Stimulated activated CD8-positive, alpha-beta memory T cell treated with anti-CD3 and anti-CD28 coated beads, Interleukin-15, amount 100 ng/mL, for 48 hours (primary cell): ENCODE measurements at places on chromosomes 16 and 17.

DNA sequence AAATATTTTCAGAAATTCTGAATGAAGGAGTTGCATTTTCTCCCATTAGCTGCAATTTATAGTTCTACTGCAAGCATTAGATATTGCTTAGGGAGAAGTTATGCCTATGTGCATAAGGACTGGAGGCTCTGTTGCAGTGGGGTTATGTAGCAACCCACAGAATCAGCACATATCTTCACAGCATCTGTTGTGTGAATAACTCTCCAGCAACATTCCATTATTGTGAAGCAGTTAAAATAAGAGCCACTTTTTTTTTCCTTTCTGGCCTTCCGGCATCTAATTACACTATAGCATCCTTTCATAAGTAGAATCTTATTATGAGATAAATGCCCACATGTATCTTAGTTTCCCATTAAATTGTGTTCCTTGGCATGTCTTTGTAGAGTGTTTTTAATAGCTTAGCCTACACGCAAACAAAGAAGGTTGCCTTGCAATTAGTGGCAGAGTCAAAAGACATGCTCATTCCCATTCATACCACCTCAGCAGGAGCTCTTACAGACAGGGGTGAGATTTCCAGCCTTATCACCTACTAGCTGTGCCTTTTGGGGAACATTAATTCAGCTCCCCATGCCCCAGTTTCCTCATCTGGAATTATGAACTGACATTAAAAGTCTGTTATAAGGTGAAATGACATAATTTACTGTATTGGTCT is 596.0 kb upstream of the GOT2 start:
- DNase-seq: no peak

DNA sequence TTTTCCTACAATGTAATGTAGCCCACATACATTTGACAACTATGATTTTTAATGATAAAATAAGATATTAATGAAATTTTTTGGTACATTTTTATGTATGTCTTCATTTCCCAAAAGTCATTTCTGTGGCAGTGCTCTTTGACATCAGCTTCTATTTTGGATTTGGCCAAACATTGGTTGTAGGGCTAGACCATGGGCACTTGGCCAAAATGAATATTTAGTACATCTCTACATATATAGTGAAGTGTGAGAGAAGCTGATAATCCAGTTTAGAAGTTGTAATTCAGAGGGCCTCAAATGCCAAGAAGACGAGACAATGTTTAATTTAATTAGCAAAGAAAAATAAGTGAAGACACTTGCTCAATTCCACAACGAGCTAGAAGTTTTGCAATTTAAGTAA is 724.9 kb upstream of the SOX9 start:
- no peak for DNase-seq

DNA sequence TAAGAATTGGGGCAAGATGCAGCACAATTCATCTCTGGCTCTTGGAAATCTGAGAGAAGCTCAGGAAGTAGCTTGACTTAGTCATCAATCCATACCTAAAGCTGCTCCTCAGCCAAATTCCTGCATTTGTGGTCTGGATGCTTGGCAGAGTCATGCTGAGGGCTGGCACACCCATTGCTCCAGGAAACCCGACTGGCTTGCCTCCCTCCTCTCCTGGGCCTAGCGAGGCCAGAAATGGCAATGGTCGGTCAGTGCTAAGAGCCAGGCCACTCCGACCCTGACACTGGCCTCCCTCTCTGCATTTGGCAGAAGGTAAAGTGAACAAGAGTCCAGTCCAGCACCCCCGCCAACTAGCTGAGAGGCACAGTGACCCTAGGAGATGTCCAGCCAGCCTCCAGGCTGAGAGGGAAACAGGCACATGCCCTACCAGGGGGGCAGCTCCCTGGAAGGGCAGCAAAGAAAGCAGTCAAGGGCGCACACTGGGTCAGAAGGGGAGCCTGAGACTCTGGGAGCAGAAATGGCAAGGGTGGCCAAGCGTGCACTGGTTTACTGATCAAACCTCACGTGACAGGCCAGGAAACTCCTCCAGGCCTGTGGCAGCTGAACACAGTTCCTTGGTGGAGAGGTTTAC is 10.0 kb downstream of the POLDIP2 start:
- DNase-seq: no peak

GRCh38 chr17:81459224-81459623 is 53.4 kb downstream of the ACTG1 start:
- DNase-seq: no peak

DNA sequence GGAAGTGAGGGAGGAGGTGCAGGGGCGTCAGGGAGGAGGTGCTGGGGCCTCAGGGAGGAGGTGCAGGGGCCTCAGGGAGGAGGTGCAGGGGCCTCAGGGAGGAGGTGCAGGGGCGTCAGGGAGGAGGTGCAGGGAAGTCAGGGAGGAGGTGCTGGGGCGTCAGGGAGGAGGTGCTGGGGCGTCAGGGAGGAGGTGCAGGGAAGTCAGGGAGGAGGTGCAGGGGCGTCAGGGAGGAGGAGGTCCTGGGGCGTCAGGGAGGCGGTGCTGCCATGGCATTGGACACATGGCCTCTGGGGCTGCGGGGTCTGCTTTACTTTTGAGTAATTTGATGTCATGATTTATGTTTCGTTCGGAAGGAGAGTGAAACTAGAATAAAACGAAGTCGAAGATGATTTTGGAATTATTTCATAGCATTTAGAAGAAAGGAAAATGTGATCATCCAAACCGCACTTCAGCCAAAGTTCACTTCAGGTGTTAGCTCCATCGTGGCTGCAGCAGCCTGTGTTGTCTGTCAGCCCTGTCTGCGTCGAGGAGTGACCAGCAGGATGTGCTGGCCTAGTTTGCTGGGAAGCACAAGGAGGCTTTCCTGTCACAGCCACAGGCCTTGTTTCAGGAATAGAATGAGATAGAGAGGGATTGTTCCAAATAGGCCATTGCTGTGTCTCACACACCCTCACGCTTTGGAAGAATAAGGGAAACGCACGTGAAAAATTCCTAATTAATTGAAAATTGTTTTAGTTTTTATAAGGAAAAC is 42.8 kb downstream of the RAB11FIP3 start:
- no peak for DNase-seq

DNA sequence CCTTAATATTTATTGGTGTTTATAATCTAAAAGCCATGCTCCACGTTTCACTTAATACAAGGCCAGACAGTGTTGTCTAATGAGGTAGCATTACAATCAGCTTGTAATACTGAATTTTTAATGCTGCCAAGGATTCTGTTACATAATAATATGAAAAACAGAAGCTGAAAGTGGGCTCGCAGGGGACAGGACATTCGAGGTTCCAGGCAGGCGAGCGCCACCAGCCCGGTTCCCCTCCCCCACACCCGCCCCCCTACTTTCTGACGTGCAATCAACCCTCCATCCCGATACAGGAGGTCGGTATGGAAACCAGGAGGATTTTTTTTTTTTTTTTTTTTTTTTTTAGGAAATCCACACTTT is 6.2 kb upstream of the ZFHX3 start:
- no peak for DNase-seq

DNA sequence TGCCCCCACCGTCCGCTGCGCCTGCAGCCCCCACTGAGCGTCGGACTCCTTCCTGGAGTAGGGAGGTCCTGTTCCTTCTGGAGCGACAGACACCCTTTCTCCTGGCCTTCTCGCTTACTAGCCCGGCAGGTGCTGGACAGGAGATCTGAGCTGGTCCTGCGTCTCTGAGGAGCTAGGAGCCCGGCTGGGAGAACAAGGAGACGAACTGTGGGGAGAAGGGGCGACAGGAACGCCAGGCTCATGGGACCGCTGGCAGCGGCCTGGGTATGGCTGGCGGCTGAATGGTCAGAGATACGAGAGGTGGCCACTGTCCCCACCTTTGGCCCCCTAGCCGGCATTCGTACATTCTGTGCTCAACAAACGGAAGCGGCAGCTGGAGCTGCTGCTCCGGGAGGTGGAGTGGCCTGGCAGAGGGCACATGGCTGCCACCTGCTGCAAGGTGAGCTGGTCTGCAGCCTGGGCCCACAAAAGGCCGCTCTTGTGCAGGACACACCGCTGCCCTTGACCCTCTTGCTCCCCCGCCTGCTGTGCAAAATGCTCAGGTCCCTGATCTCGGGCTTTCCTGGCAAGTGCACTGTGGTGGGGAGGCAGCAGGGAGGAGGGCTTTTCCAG is 2066.7 kb downstream of the TP53TG3F start:
- no peak for DNase-seq

DNA sequence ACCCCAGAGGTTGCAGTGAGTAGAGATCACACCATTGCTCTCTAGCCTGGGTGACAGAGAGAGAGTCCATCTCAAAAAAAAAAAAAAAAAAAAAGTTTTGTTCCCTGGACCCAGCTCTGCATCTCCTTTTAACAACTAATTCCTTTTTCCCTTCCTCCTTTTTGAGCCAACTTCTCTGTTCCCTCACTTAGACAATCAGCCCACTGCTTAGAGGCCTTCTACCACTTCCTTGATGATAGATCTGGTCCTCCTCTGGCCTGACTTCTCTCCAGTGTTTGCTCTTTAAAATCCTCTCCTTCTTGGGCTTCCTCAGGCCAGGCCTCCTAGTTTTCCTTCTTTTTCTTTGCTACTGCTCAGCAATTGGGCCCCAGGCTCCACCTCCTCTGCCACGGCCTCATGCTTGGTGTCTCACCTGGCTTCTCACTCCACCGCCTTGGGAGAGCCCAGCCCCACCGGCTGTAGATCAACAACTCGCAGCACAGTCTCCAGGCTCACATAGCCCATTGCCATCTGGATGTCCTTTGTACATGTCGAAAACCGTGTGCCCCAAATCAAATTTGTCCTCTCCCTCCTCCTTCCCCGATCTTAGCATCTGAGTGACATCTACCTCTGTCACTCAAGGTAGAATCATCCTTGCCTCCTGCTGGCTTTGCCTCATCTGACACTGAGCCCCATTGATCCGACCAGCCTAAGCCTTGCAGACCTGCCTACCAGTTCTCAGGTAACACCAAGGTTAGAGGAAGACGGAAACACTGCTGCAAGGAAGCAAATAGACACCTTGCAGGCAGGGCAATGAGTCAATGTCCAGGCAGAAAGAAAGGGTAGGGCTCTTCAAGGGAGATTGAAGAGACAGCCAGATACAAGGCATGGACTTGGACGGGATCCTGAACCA is 17.4 kb downstream of the ARHGAP27 start:
- DNase-seq: no peak

GRCh38 chr17:47978324-47978723 is 7.4 kb downstream of the CDK5RAP3 start:
- no peak for DNase-seq

GRCh38 chr17:16003841-16004240 is 4.2 kb downstream of the TTC19 start:
- DNase-seq: no peak

DNA sequence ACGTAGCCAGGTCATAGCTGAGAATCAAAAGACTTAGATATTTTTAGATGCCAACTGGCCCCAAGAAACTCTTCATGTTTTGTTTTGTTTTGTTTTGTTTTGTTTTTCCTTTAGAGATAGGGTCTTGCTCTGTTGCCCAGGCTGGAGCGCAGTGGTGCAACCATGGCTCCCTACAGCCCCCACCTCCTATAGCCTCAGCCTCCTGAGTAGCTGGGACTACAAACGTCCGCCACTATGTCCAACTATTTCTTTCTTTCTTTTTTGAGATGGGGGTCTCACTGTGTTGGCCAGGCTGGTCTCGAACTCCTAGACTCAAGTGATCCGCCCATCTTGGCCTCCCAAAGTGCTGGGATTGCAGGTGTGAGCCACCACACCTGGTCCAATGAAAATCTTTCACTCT is 107.1 kb downstream of the ADCY9 start:
- DNase-seq: no peak

GRCh38 chr17:66945147-66945835 is 19.2 kb upstream of the CACNG4 start:
- no peak for DNase-seq

GRCh38 chr16:66334853-66335574 is 31.5 kb upstream of the CDH5 start:
- DNase-seq: no peak

GRCh38 chr17:155576-155975 is 18.2 kb downstream of the SCGB1C2 start:
- DNase-seq: no peak

- no peak for DNase-seq
Measured at GRCh38 chr16:70416748-70417616, 21.9 kb downstream of the ST3GAL2 start.

GRCh38 chr17:42284024-42284369 is 4.3 kb upstream of the STAT5A start:
- DNase-seq: no peak
